ENCODE measurements at places on chromosomes 11 and 22.

DNA sequence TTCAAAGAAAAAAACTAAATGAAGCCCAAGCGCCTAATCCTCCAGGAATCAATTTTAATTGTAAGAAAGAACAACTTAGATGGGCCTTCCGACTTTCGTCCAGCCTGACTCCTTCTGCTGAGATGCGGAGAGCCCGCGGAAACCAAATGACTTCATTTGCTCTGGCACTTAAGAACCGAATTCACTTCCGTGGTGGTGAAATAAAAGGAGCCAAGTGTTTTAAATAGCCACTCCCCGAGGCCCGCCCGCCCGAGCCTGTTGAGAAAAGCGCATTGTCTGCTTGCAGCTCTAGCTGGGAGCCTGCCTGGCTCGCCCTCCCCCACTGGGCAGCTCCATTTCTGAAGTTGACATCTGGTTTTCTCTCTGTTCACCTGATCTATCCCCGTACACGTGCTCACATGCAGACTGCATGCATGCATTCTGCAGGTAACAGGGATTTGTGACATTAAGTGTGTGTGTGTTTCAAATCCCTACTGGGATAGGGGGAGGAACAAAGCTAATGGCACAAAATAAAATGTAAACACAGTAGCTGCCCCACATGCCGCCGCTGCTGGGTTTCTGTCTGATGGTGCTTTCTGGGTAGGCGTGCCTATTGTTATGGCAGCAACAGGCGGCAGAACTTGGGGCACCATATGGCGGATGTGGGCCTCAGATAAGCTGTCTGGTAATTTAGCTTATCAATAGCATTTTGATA lies 6.2 kb downstream of the TEAD1 start:
- DNase-seq = no peak

GRCh38 chr11:32148895-32149294 lies 58.0 kb downstream of the RCN1 start:
- DNase-seq = no peak

GRCh38 chr22:27080863-27081262 lies 423.5 kb downstream of the MIAT start:
- no peak for DNase-seq

DNA sequence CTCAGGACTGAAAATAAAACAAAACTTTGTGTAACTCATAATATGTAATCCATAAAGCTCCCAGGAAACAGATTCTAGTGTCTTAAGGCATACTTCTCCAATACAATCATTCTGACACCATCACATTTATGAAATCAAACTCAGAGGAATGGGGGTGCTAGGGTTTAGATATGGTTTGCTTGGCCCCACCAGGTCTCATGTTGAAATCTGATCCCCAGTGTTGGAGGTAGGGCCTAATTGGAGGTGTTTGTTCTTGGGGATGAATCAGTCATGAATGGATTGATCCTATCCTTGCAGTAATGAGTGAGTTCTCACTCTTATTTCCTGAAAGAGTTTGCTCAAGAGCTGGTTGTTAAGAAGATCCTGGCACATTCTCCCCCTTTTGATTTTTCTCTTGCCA lies 380.9 kb downstream of the ETS1 start:
- DNase-seq = no peak

- DNase-seq = no peak
Measured at GRCh38 chr11:119030029-119030328, 698 bp downstream of the SLC37A4 start.

- no peak for DNase-seq
Measured at GRCh38 chr11:78429209-78429608, 11.6 kb upstream of the GAB2 start.

DNA sequence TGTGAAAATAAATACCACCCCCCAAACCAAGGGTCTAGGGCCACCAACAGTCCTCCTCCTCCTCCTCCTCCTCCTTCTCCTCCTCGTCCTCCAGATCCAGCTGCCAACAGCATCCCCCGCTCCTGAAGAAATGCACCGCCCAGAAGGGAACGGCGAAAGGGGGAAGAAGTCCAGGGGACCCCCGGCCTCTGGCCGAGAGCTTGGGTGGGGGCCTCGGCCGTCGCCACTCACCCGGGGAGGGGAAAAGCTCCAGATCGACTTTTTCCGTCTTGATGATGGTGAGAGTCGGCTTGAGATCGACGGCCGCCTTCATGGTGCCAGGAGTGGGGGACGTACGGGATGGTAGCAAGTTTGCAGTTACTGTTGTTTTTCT lies 65.7 kb downstream of the ETS1 start:
- DNase-seq = no peak
